Activated naive CD8-positive, alpha-beta T cell treated with anti-CD3 and anti-CD28 coated beads, Interleukin-2, amount 50 U/mL, for 16 hours (primary cell): ENCODE measurements at places on chromosomes 6 and 20.

DNA sequence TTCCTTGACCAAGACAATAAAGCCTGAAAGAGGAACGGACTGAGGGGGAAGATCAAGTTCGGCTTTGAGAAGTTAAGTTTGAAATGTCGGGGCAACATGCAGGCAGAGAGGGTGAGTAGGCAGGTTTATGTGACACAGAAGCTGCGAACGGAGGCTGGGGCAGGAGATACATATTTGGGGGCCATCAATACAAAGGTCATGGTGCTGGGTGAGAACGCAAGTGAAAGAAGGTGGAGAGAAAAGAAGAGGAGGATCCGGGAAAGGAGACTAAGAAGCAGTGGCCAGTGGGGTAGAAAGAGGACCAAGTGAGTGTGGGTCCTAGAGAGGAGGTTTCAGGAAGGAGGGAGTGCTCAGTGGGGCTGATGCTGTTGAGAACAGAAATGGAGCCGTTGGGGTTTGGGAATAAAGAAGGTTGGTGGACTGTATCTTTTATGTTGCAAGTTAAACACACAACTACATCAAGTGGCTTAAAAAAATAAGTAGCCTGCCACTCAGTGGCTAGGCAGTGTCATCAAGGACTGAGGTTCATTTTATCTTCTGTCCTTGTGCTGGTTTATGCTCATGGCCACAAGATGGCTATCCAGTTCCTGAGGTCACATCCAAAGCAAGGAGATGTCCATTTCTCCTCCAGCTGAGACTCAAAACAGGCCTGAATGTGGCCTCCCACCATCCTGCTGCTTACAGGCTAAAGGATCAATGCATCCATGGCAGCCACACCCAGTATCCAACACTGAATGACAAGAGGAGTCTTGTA, 1.7 kb upstream of the BLCAP start:
- no peak for DNase-seq

GRCh38 chr6:69128411-69128810, 493.3 kb downstream of the ADGRB3 start:
- no peak for DNase-seq

DNA sequence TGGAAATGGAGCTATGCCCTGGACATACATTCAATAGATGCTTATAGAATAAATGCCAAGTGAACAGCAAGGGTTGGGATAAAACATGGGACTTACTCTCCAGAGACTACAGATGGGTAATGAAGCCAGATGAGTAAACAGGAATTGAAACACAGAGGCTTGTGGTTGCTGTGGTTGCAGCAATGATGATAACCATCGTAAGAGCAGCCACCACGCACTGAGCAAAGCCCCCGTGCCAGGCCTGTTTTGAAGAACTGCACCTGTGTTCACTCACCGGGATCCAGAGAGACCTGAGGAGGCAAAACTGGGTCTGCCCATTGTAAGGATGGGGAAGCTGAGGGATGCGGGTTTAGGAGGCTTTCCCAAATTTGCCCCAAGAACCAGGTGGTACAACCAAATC, 431.1 kb upstream of the CDH4 start:
- no peak for DNase-seq

GRCh38 chr6:13397359-13398068, 69.2 kb upstream of the TBC1D7 start:
- no peak for DNase-seq

DNA sequence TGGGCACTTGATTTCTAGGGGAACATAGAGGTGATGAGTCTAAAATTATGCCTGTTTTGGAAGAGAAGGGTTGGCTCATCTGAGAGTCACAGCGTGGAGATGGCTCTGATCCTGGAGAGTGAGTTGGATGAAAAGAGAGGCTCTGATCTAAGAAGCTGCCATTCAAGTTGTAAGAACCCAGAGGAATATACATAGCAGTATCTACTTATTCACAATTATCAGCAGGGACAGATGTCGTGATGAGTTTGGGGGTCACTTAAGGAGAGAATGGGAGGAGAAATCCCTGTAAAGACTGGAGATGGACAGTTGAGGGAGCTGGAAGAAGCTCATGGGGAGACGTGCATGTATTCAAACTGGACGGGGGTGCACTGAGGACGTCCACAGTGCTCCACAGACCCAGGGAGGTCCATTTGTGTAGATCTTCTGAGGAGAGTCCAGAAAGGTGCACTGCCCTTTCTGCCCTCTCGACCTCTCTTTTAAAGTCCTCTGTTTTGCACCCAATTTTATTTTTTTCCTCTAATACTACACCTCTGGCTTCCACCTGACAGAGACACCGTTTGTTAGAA, 124.7 kb upstream of the SSTR4 start:
- DNase-seq = no peak

- no peak for DNase-seq
Measured at GRCh38 chr6:26394289-26394688, 7.8 kb upstream of the BTN3A1 start.

DNA sequence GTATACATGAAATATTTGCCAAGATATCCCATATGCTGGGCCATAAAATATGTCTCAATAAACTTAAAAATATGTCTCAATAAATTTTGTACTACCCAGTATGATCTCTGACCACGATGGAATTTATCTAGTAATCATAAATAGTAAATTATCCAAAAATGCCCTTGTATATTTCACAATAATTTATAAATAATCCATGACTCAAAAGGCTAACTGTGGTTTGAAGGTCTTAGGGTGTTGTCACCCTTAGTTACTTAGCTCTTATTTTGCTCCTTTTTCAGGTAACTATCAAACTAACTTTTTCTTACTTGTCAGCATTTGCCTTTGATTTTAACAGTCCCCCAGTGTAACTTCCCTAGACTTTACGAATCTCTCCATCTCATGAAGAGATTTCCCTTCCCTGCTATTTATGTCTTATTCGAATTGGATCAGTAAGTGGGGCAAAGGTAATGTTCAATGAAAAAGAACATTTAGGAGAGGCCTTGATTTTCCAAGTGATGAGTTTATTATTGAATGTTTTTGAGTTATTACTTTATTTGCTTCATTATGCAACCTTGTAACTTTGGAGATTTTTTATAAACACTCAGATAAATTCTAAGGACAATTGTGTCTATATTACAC, 109.0 kb upstream of the THBS2 start:
- no peak for DNase-seq

DNA sequence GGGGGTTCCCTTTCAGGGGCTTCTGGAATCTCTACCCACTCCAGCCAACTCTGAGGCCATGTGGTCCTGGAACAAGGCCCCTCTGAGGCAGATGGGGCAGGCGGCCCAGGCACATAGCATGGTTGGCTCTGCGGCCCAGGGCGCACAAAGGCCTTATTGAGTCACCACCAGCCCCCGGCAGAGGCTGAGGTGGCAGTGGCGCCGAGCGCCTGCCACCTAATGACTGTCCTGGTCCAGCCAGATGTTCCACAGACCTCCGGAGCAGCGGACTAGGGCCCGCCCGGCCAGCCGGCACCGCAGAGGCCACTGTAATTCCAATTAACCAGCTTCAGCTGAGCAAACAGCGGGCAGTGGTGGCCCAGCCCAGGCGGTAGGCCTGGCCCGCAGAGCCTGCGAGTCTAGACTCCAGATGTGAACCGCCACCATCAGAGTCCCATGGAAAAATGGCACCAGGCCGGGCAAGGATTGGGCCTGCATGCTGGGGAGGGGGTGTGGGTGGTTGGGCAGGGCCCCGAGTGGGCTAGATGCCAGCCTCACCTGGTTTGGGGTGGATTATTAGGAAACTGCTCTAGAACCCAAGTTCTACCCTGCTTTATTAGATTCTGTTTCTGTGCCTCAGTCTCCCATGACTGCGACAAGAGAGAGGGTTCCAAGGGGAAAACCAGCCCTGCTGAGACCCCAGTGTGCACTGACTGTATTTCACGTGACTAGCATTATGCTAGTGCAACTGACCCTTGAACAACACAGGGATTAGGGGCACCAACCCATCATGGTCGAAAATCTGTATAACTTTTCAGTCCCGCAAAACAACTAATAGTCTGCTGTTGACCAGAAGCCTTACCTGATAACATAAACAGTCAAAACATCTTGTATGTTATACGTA, 34.1 kb upstream of the ID1 start:
- no peak for DNase-seq

GRCh38 chr6:75852721-75853120, 103.7 kb downstream of the MYO6 start:
- no peak for DNase-seq

- DNase-seq = no peak
Measured at GRCh38 chr6:31883676-31884075, 4.9 kb upstream of the SLC44A4 start.

DNA sequence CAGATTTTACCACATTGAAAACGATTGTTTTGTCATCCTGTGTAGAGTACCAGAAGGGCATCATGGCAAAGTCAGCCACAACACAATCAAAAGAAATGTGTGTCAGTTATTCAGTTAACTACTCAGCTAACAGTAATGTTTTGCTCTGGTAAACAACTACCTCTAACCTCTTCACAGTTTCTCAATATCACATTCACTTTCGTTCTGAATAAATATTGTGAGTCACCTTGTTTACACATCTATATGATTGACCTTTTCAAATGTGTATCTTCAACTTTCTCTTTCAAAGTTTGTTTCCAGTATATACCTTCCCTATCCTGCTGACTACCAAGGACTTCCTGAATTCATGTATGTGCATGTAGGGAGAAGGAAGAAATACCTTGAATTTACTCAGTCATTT, 216.6 kb upstream of the UFL1 start:
- no peak for DNase-seq

GRCh38 chr20:957544-957943, 41.4 kb upstream of the ANGPT4 start:
- DNase-seq = no peak

- no peak for DNase-seq
Measured at GRCh38 chr20:9574181-9574580, 59.8 kb downstream of the LAMP5 start.

DNA sequence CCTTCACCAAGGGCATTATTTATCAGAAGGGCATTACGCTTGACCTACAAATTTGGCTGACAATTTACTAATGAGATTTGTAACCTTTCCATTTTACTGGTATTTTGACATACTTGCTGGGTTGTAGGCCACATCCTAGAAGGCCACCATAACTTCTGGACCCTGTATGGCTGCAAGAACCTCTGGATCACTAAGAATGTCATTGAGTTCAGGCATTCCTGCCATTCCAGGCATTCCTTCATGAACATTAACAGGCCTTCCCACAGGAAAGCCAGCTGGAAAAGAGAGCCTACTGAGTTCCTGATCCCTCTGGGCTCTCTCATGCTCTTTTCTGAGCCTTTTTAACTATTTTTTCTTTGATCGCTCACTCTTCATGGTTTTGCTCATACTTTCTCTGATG, 28.4 kb upstream of the SLC35A1 start:
- DNase-seq = no peak

- no peak for DNase-seq
Measured at GRCh38 chr20:2253256-2253655, 42.5 kb upstream of the TGM3 start.

DNA sequence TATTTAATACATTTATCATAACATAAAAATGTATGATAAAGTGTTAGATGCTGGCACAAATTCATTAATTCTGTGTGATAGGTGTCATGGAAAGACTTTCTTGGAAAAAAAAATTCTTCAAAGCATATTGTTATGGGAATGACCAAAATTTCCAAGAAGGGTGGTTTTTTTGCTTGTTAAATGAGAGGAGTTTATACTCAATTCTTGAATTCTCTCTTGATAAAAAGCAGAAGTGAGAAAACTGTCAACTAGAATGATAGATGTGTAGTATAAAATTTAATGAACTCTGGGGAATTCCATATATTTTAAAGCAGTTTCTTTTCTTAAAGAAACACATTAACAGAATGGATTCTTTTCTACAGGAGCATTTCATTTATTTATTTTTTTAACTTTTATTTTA, 62.0 kb upstream of the SNAP91 start:
- DNase-seq = no peak

GRCh38 chr20:53917145-53918019, 153.0 kb downstream of the BCAS1 start:
- DNase-seq = no peak

- DNase-seq = no peak
Measured at GRCh38 chr6:90497411-90497810, 89.5 kb downstream of the MAP3K7 start.

GRCh38 chr6:121354764-121355163, 20.5 kb upstream of the TBC1D32 start:
- no peak for DNase-seq

DNA sequence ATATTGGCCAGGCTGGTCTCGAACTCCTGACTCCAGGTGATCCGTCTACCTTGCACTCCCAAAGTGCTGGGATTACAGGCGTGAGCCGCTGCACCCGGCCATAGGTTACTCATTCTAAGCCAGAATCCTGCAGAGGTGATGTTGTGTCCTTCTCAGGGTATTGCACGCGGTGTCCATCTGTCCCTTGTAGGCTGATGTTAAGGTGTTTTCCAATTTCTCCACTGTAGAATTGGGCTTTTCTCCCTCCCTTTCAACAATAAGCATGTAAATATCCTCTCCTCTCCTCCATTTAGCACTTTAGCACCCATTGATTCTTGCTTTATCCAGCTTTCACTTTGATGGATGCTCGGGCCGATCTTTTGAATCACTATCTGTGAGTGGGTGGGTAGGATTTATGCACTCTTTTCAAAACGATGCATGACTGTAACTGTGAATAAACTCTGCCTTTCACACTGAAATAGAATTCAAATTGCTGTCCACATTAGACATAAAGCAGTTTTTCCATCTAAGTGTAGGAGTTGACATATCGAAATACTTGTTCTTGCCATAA, 52.6 kb downstream of the ZBTB2 start:
- DNase-seq = no peak

DNA sequence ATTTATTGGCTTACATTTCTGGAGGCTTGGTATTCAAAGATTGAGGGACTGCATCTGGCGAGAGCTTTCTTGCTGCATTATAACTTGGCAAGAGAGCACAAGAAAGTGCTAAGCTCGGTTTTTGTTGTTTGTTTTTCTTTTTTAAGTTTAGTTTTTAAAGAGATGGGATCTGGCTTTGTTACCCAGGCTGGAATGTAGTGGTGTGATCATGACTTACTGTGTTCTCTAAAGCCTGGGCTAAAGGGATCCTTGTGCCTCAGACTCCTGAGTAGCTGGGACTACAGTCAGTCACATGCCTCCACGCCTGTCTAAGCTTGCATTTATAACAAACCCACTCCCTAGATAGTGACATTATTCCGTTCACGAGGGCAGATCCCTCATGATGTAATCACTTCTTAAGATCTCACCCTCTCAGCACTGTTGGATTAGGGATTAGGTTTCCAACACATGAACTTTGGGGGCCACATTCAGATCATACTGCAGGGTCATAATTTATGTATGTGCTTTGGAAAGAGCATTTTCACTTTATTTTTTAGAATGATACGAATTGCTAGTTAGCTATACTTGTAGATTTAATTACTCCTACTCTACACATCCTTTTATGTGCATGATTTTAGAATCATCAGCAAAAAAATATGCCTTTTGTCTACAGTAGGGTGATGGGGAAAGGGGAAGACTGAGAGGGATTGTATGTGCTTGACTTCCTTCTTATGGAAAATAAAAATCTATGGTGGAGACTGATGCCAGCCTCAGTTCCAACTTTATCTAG, 167.8 kb downstream of the JARID2 start:
- no peak for DNase-seq

DNA sequence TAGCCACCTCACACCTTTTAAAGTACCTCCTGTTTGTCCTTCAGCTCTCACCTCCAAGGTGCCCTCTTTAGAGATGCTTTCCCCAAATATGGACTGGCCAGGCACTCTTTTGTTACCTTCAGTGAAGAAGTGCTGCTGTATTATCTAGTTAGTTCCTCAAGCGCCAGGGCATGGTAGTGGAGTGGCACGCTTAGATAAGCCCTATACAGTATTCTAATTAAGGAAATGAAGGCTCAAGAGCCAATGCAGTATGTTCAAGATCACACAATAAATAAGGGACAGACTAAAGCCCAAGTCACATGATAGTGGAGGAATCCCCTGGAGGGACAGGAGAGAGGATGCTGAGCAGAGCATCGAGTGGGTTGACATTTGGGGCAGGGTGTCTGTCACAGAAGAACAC, 28.5 kb upstream of the GFOD1 start:
- no peak for DNase-seq
